T follicular helper cell (primary cell): ENCODE measurements at places on chromosomes 1 and 21.

GRCh38 chr1:151811181-151811580 lies 6.0 kb upstream of the LINGO4 start:
- no peak for DNase-seq

- DNase-seq: no peak
Measured at GRCh38 chr1:111803951-111804350, 48.2 kb downstream of the DDX20 start.

- no peak for DNase-seq
Measured at GRCh38 chr1:10339815-10340214, 59.0 kb upstream of the PGD start.

DNA sequence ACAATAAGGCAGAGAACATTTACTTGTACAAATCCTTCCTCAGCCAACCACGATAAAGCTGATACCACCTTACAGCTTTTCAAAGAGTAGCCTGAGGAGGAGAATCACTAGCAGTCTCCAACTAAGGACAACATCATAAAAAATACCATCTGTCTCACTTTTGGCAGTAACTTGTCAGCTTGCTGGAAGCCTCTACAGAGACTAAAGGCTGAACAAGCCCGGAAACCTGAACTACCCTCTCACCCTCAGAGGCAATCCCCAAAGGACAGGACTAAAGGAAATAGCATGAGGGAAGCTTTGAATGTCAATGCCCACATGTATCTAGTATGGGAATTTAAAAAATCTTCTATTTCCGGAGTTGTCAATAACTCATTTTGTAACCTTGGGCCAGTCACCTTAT lies 10.6 kb downstream of the SRSF4 start:
- no peak for DNase-seq

DNA sequence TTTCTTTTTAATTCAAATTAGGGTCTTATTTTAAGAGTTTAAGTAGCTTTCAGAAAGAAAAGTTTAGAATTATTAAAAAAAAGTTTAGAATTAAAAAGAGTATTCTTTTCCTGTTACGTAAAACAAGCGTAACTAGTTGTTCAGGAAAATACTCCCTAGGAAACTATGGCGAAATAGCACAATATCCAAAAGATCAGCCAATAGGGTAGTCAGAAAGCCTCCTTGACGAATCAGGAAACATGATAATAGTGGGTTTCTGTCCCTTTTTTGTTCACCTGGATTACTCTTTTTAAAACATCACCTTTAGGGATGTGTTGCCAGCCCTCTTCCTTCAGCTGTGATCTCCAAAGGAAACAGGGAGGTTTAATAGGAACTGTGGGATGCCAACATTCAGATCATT lies 25.2 kb downstream of the S1PR1 start:
- no peak for DNase-seq

DNA sequence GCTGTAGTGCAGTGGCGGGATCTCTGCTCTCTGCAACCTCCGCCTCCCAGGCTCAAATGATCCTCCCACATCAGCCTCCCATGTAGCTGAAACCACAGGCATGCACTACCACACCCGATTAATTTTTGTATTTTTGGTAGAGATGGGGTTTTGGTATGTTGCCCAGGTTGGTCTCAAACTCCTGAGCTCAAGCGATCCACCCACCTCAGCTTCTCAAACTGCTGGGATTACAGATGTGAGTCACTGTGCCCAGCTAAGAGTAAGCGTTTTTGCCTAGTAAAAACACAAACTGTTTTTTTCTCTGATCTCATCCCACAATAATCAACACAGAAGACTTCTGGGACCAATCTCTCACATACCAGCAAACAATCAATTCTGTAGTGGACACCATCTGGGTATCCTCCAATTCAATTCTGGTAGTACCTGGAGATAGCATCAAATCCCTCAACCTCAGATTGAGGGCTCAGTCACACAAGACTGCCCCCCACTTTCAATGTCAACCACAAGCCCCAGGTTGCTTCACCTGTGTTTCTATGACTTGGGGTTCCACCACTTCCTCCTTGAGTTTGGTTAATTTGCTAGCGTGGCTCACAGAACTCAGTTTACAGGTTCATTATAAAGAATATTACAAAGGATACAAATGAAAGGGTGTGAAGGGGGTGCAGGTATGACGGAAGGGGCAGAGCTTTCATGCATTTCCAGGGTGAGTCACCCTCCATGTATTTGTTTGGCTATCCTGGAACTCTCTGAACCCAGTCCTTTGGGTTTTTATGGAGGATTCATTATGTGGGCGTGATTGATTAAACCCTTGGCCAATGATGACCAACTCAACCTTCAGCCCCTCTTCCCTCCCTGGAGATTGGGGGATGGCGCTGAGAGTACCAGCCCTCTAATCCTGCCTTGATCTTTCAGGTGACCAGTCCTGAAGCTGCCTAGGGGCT lies 40.0 kb upstream of the RHOU start:
- no peak for DNase-seq

DNA sequence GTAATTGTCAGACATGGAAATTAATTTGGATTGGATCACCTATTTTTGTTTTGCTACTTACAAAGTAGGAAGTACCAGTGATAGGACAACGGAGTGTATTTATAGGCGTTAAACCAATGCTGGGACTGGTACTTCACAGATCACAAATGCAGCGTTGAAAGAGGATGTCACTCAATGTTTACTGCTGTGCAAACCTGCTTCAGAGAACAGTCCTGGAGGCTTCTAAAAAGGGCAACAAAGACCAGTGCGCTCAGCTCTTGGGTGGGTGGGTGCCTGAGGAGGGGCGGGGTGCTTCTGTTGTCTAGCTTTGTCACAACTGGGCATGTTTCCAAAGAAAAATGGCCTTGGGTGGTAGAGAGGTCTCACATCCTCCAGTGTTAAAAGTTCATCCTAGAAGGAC lies 2.1 kb downstream of the C1orf21 start:
- DNase-seq: no peak

- peak; percentile 52 for DNase-seq
Measured at GRCh38 chr21:43921979-43922945, 57.2 kb downstream of the AGPAT3 start.

GRCh38 chr1:156149374-156150332 lies 3.7 kb upstream of the SEMA4A start:
- DNase-seq: no peak

GRCh38 chr1:119266386-119266785 lies 102.2 kb upstream of the HAO2 start:
- no peak for DNase-seq

GRCh38 chr1:198560161-198560560 lies 19.7 kb upstream of the ATP6V1G3 start:
- DNase-seq: no peak

DNA sequence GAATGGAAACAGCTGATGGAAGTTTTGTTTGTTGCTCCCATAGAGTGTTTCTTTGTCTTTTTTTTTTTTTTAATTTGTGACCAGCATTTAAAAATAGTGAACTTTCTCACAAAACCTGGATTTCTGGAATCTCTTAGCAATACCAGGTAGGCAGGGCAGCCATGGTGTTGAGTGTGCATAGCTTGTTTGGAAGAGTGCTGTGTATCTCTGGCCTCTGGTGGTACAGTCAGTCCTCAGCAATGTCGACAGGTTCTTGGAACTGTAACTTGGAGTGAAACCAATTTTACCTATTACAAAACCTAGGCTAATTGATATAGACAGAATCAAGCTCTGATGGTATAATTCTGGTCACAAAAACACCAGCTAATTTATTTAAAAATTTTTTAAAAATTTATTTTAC lies 6.7 kb downstream of the AADACL3 start:
- DNase-seq: no peak

- no peak for DNase-seq
Measured at GRCh38 chr1:234229581-234230387, 143.5 kb upstream of the COA6 start.

DNA sequence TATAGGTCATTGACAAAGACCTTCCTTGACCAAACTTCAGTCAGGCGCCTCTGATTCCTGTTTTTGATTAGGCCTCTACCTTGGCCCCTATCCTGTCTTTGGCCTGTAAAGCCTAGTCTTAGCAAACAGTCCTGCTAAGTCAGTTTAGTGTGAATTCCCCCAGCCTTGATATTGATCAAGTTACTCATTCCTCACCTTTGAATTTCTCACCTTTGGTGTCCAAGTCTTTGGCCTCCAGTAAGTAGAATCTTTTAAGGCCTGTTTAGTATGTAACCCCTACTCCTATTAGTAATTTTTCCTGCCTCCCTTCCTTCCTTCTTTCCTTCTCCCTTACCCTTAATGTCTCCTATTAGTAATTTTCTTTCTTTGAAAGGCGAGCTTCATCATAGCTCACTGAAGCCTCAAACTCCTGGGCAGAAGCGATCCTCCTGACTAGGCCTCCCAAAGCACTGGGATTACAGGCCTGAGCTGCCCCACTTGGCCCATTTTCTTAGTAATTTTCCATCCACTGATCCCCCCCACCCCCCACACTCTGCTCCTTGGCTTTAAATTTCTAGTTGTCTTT lies 13.0 kb upstream of the ZNF692 start:
- DNase-seq: no peak

DNA sequence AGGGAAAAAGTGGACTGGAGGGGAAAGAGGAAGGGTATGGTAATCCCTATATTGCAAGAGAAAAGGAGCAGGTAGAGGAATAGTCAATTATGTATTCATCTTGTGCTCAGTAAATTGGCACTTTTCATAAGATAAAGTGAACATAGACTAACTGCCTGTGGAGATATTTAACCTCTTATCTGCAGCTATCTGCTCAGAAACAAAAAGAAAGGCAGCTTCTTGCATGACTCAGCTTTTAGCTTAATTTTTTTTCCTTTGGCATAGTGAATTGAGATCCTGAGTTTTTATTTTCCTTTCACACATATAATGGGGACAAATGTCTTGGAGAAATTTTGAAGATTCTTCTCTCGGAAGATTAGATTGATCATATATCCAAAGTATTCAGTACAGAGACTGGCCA lies 127.6 kb upstream of the F3 start:
- DNase-seq: no peak
